ENCODE measurements at places on chromosomes 4 and X.

- no peak for DNase-seq
Observed at GRCh38 chr4:52376132-52376704, 282.9 kb downstream of the USP46 start.

DNA sequence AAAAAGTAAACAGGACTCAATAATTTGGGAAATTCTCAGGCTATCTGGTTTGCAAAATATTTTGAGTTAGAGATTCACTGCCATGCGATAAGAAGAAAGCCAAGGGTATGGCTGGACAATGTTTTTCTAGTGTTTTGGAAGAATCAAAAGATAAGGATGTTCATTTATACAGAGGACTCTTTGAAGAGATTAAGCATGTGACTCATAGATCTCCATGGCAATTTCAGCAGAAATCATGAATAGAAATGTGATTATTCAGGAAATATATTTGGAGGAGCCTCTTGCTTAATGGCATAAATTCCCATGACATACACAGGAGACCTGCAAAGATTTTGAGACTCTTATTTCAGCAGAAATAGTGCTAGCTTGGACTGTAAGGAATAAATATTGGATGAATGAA, 16.7 kb upstream of the FRAS1 start:
- no peak for DNase-seq

- DNase-seq: no peak
Observed at GRCh38 chr4:5463361-5463760, 245.0 kb downstream of the EVC2 start.

DNA sequence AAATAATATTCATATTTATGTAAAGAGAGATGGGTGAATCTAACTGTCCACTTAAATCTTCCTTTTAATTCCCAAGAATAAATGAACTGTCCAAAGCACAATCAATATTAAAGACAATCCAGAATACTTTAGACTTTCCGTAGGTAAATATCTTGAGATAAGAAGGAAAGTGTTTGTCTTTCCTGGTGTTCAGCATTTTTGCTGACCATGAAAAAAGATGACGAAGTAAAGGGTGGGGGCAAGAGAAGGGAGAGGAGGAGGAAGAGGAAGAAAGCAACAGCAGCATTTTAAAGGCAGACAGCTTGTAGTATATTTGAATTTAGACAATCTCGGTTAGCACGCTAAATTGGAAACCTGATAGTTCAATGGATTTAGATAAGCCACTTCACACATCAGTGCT, 498.2 kb downstream of the KCNIP4 start:
- DNase-seq: no peak

- DNase-seq: no peak
Observed at GRCh38 chrX:41468647-41469323, 21.6 kb downstream of the NYX start.

GRCh38 chr4:185656467-185656931, 121.2 kb upstream of the PDLIM3 start:
- no peak for DNase-seq

DNA sequence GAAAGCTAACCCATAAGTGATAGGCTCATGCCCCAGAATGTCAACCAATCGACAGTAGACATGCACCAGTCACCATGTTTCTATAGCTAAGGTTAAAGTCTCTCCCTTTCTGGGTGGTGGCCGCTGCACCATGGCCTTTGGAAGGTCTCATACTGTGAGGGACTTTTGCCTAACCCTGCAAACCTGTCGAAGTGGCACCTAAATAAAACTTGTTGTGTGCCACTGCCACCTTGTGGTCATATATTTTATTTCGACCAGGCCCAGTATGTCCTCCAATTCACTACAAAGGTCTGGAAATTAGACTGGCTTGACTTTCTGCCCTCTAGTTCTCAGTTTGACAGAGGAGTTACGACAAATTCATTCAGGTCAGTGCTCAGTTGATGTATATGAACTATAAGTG, 163.1 kb downstream of the SMARCA1 start:
- peak; percentile 21 for DNase-seq

GRCh38 chrX:15721911-15722310, 16.2 kb upstream of the CA5B start:
- no peak for DNase-seq

GRCh38 chr4:39682138-39682537, 15.8 kb upstream of the UBE2K start:
- no peak for DNase-seq

All from CMK (cell line).